ENCODE measurements at places on chromosomes 16 and 17.

DNA sequence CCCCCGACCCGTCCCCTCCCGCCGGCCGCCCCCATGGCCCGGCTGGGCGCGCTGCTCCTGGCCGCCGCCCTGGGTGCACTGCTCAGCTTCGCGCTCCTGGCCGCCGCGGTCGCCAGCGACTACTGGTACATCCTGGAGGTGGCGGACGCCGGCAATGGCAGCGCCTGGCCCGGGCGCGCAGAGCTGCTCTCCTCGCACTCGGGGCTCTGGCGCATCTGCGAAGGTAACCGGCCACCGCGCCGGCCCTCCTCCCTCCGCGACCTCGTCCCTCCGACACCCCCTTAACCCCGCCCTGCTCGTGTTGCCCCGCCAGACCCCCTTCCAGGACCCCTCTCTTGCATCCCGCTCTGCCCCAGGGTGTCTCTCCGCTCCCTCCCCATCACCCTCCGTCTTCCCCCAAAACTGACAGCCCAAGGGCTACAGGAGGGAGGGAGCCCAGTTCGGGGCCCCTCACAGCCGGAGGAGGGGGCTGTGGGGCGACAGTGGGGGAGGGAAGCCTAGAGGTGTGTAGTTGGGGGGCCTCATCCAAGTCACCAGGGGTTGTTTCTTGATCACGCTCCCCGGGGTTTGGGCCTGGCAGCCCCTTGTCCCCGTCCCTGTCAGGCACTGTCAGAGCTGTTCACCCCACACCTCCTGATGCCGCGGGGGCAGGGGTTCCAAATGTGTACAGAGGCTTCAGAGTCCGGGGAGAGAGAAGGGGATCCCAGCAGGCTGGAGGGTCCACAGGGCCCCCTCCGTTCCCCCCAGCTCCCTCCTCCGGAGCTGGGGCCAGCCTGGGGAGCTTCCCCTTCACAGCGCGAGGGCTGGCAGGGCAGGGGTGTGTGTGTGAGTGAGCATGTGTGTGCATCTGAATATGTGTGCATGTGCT, 794 bp downstream of the TMEM235 start:
- no peak for DNase-seq

DNA sequence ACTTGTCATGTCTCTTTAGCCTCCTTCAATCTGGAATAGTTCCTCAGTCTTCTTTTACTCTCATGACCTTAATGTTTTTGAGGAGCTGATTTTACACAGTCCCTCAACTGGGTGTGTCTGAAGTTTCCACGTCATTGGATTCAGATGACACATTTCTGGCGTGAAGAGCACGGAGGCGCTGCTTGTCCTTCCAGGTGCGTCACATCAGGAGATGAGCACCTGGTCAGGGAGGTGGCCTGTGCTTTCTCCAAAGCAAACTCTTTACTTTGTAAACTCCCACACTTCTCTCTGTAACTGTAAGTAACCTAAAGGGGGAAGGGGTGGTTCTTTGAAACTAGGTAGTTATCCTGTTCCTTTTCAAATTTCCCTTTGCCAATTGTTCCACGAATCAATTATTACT, 52.5 kb upstream of the MNT start:
- DNase-seq: no peak

- no peak for DNase-seq
Measured at GRCh38 chr17:27315322-27315721, 21.4 kb downstream of the WSB1 start.

DNA sequence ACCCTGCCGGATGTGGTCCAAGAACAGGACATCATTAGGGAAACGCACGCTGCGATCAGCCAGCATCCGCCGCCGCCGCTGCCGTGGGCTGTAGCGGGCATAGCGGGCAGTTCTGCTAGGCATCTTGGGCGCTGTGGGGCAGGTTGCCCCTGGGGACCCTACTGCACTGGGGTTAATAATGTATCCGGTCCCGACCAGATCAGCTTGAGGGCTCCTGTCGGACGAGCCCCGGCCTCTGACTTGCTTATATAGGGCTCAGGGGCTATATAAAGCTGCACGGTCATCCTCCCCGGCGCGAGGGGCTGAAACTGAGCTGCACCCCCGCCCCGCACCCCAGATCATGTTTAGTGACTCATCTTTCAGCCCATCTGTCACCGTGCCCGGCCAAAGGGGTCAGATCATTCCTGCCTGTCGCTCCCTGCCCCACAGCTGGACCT, at the start of gene PPP1R27:
Gene PPP1R27 (minus strand): TSS at position 220 of the 437 bp plus-strand sequence. CDS start 97 bp downstream, at position 123.
- DNase-seq: no peak

GRCh38 chr16:50695017-50696000, 1.9 kb downstream of the NOD2 start:
- no peak for DNase-seq
